ENCODE measurements at places on chromosomes 13 and 19. TPM values are rescaled to one million over a fixed set of nuclear protein-coding genes. Genes with fewer than 3 reads are reported as not detected.

DNA sequence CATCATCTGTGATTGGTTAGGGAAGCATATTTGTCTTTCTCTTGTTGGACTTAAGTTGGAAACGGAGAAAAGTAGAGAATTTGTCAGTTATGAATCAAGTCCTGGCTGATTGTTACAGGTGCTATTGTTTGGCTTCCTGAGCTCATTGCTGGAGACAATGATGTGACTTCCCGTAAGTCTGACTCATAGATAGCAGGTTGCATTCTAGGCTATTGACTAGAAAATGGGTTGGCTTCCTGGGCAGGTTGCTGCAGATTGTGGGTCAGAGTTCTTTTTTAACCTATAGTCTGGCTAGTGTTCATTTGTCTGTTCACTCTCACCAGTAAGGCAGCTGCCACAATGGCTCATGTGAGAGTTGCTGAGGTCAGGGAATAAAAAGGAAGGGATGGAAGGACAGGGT lies 101.5 kb downstream of the CCNA1 start:
- DNase-seq = no peak

- no peak for DNase-seq
These were observed 32.4 kb downstream of the PAK4 start for GRCh38 chr19:39157997-39158389.

- DNase-seq = no peak
These were observed 137.5 kb downstream of the SLITRK6 start for GRCh38 chr13:85661675-85662074.

DNA sequence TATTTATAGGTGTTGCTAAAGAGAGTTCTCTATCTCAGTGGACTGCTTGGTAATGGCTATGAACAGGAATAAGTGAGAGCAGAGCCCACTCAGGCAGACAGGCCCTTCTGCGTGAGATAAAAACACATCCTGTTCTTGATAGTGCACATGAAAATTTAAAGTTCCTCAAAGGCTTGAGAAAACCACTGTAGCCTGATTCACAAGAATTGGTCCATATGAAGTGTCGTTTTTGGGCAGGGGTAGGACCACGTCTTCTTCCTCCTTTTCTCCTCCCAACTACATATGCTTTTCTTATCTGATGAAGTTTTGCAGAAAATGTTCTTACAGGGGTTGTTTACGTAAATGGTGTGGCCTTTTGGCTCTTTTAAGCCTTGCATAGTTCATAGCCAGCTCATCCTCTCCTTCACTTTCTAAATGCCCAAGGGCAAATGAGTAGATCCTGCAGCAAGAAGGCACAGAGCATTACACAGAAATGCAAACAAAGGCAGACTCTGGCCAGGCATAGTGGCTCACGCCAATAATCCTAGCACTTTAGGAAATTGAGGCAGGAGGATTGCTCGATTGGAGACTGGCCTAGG lies 53.8 kb downstream of the RNF6 start:
- peak; percentile 2 for DNase-seq

DNA sequence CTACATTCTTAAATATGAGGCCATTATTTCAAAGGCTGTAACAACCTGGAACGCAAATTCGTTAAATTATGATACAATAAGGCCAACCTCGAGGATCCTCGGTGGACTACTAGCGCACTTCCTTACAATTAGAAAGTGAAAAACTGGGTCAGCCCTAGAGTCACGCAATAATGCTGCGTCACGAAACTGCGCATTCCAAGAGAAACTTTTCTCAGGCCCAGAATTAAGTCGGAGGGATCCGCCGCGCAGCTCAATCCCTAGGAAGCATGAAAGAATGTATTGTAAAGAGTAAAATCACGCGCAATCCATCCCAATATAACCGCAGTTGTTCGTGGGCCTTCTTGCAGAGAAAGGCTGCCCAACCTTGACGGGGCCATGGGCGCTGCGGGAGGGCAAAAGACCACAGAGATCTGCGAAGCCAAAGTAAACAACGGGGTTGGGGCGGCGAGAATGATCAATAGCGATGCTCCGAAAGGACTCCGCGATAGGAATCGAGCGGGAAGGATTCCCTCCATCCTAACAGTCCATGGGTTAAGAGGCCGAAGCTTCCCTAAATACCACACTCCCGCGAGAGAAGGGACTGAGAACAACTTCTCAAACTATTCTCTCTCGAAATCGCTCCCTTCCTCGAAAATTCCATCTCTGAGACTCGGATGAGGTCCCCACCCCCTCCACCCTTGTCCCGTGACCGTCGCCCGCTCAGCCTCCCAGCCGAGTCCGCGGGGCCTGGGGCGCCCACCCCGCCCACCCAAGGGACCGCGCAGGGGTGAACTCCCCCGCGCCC lies 564 bp downstream of the SPART start:
- peak; percentile 79 for DNase-seq

- DNase-seq = peak; percentile 38
These were observed 1.0 kb upstream of the BCAM start for GRCh38 chr19:44807652-44808462.

GRCh38 chr19:45249261-45250033 lies 1.6 kb upstream of the MARK4 start:
- DNase-seq = no peak

- DNase-seq = no peak
These were observed 866 bp downstream of the COX7A1 start for GRCh38 chr19:36151144-36152018.

DNA sequence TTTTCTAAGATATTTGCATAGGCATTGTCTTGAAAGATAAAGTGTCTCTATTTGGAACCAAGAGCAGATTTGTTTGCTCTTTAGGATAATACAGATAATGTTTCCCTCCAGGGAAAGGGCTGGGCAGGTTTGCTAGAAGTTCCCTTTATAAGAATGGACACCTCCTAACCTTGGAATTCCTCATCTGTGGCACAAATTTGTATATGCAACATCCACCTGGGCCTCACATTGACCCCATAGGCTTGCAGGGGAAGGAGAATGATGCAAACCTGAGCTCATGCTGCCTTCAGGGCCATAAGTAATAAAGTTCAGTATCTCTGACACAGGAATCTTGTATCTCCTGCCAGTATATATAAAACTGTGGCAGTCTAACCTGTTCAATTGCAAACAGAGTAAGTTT lies 508.4 kb upstream of the MIR17HG start:
- no peak for DNase-seq

- peak; percentile 86 for DNase-seq
These were observed at the start of gene U2AF2 for GRCh38 chr19:55654868-55655647. TSS of gene U2AF2 (plus strand) at chr19:55655035. CDS start at chr19:55655105, 70 bp downstream.

DNA sequence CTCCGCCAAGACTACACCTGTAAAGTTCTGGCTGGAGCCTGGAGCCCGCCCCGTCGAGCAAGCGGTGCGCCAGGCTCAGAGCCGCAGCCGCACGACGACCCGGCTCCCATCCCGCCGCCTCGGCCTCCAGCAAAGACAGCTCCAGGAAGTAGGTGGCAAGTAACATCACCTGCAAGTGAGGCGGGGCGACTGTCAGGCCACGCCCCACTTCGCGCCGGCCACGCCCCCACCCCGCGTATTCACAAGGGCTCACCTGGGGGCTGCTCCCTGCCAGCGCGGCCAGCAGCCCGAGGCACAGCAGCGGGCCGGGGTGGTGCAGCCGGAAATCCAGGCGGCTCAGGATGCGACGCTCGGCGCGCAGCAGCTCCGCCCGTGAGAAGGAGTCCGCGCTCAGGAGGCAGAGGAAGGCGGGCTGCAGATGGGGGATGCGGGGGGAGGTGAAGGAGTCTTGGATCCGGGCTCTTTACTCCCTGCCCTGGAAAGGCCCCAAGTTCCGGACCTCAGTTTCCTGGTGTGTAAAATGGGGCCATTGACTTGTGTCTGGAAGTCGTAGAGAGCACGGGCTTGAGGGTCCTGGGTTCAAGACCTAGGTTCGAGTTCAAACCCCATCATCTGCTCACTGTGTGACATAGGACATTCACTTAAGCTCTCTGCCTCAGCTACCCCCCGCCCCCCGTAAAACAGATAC lies 3.2 kb downstream of the CCNP start:
- DNase-seq = no peak

GRCh38 chr13:110303644-110304043 lies 3.3 kb downstream of the COL4A1 start:
- no peak for DNase-seq

- DNase-seq = no peak
These were observed 9.0 kb downstream of the ABHD8 start for GRCh38 chr19:17294051-17294891.

- DNase-seq = no peak
These were observed 19.2 kb downstream of the C13orf42 start for GRCh38 chr13:51091839-51092238.

PSG6 gene
- not detected for total RNA-seq

NANOS3 gene
- 1.3 TPM for total RNA-seq

MICOS13 gene
- 68.8 TPM for total RNA-seq

SHISA7 gene
- total RNA-seq = 0.12 TPM

OVOL3 gene
- not detected for total RNA-seq

LRRC8E gene
- total RNA-seq = 5.2 TPM

GNA15 gene
- 42.2 TPM for total RNA-seq

TTC9B gene
- total RNA-seq = not detected

PAN3 gene
- total RNA-seq = 10.9 TPM

IRS2 gene
- total RNA-seq = 0.49 TPM

UPK1A gene
- total RNA-seq = 0.29 TPM

Data from RPMI7951 (cell line).